NCI-H526 treated with DMSO at 0.1 percent for 48 hours (cell line): ENCODE measurements at places on chromosomes 3 and 15.

DNA sequence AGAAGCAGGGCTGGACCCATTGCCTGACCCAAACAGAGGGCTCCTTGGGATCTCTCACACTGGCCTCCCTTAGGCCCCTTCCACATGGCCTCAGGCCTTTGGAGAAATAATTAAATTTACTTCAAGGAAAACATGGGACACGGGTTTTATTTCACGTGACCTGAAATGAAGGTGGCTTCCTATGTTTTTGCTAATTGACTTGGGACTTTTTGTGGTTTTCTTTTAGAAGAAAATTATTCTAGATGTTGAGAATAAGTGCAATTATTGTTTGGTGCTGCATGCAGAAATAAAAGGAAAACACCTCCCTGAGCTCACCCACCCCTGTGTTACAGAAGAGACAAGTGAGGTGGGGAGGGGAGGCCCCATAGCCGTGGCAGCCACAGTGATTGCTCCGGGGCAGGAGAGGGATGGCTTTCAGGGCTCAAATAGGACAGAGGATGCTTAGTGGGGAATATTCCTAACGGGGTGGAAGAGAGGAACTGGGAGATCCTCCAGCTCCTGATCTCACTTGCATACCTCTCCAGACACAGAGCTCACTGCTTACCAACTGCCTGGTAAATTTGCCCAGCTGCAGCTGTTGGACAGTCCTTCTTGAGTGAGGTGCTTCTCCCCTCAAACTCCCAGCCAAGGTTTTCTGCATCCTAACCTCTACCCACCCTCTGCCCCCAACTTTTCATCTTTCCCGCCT lies 29.2 kb upstream of the RPL29 start:
- no peak for DNase-seq

DNA sequence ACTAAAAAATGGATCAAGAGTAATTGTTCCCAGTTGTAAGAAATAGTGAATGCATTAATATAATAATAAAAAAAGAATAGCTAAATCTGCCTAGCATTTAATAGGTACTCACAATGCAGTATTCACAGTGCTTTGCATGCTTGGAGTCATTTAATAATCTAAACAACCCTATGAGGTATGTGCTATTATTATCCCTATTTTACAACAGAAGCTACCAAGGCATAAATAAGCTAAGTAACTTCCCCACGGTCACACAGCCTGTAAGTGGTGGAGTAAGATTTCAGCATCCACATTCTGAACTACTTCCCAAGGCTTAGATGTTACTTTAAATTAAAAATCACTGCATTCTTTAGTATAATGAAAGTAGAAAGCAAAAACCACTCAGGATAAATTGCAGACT lies 102.9 kb downstream of the PLCH1 start:
- DNase-seq, result no peak

DNA sequence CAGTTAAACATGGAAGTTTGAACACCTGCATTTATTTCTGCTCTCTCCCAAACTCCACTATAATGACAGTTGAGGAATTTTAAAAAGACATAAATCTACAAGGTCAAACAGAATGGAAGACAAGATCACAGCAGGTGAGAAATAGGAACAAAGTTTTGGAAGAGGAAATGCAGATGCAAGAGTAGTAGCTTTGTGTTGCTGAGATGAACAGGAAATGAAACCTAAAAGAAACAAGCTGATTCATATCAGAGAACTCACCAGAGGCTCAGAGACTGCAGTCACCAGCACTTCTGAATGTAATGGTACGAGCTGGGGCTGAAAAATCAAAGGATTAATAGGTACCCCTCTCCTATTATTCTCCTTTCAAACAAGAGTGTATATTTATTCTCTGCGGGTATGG lies 459.9 kb downstream of the RAP2B start:
- no peak for DNase-seq

- no peak for DNase-seq
Observed at GRCh38 chr15:74807282-74807681, 5.4 kb upstream of the LMAN1L start.

- no peak for DNase-seq
Observed at GRCh38 chr3:33075995-33076394, 21.0 kb downstream of the GLB1 start.

- no peak for DNase-seq
Observed at GRCh38 chr15:63941698-63942465, 104.4 kb downstream of the DAPK2 start.

DNA sequence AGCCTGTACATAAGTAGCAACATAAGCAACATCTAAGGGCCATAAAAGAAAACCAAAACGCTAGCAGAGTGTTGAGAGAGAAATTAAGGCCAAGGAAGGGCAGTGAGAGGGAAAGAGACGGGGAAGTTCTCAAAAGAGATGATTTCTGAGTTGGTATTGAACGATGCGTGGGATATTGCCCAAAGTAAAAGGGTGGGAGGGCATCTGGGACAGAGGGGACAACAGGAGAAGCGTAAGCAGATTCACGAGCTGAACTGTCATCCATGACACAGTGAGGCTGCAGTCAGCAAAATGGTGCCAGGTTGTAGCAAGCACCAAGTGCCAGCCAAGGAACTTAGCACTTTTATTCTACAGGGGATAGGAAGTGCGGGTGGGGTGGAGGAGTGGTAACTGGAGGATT lies 11.8 kb downstream of the NCEH1 start:
- no peak for DNase-seq

DNA sequence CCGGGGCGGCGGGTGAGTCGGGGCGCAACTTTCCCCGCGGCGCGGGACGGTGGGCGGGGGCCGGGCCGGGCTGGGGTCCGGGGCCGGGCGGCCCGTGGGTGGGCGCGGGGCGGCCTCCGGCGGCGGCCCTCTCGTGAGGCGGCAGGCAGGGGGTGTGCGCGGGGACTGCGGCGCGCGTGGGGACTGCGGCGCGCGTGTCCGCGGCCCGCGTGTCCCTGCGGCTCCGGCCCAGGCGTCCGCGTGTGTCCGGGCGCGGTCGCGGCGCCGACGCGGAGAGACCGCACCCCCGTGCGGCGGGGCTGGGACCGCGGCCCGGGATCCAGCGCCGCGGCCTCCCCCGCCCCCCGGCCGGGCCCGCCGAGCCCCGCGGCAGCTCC lies 349 bp downstream of the PLXNA1 start:
- DNase-seq, result no peak

DNA sequence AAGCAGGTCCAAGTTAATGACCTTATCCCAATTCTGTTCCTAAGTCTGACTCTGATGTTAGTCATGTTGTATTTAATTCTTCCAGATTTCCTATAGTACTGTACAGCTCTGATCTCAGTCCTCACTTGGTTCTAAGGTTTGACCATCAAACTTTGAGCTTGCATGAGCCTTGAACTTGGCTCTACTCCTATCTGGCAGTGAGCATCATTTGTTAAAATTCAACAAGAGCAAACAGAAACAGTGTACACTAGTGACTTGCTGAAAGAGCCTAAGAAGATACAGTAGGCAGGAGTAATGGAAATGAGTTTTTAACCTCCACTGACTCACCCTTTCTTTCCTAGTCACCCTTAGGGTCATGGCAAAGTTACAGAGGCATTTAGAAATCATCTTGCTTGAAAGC lies 451.1 kb upstream of the TPRG1 start:
- no peak for DNase-seq

DNA sequence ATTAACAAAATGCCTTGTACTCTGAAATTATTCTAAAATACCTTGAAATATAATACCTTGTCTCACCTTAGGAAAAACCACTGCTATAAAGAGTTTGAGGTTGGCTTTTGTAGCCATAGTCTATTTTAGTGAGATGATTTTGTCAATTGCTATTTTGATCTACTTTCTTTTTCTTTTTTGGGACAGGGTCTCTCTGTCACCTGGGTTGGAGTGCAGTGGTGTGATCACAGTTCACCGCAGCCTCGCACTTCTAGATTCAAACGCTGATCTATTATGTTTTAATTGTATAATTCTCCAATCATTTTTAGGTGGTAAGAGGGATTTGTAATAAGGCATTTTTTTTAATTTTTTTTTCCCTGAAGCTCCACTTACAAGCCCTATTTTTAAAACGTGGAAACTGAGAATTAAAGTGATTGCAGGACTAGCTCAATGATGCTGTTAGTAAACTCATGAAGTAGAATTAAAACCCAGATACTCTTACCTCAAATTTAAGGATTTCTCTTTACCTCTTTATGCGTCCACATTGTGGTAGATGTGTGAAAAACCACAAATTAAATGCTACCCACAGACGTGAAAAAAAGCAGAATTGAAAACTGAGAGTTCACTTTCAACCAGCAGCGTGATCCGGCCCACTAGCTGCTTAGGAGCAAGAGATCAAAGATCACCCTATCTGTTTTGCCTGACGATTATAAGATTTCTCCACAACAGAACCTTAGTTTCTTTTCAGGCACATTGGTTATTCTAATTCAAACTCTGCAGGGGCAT lies 384.2 kb downstream of the CGGBP1 start:
- no peak for DNase-seq

GRCh38 chr3:24426896-24427295 lies 67.8 kb downstream of the THRB start:
- no peak for DNase-seq

DNA sequence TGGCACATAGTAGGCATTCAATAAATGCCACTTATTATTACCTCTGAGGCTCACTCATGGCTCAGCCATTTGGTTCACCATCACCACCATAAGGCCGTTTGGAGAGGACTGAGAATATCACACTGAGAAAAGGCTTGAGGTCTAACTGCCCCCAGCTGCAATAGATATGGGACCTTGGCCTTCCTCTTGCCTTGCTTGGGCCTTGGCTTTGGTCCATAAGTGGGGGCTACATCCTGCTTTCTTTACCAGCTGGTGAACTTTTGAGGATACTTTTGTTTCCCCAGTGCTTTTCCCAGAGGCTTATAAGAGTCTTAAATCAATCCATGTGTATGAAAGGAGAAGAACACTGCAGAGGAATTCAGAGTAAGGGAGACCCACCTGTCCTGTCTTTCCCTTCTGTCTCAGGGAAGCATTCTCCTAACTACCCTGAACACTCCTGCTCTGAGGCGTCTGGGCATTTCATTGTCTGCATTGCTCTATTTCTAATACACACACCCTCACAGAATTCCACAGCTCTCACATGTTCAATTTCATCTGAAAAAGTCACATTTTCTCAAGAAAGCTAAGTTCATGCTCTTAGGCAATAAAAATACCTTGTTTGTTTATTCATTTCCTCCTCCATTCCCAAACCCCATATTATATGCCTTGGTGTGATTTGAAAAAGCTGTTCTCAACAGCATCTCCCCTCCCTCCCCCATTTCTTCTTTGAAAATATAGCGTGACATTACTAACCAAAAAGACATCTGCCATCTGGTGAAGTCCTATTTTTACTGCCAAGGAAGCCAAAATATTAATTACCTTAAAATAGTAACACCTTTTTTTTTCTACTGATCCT lies 22.5 kb upstream of the KCNMB2 start:
- DNase-seq, result no peak

- no peak for DNase-seq
Observed at GRCh38 chr3:15757824-15758223, 40.0 kb downstream of the ANKRD28 start.

- DNase-seq, result no peak
Observed at GRCh38 chr3:171890398-171890797, 47.2 kb downstream of the TMEM212 start.

GRCh38 chr3:7190095-7190494 lies 329.2 kb downstream of the GRM7 start:
- no peak for DNase-seq

GRCh38 chr3:40996382-40996781 lies 202.9 kb upstream of the CTNNB1 start:
- DNase-seq, result no peak

DNA sequence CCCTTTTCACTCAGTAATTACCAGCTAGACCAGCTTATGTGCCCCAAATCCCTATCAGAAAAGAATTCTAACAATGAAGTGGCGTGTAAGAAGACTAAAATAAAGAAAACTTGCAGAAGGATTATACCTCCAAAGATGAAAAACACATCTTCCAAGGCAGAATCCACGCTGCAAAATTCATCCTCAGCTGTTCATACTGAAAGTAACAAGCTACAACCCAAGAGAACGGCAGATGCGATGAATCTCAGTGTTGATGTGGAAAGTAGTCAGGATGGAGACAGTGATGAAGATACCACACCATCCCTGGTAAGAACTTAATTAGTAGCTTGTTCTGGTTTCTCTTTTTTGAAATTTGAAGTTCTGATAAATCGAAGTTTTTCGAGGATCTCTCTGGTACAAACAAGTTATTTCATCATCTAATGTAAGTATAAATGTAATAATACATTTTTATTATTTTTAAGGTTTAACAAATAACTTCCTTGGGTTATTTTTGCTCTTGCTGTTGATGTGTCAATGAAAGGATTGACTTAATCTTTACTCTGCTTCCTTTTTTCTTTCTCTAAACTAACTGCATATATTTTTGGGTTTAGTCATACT lies 1.4 kb downstream of the WDR76 start:
- DNase-seq, result peak; percentile 14

GRCh38 chr3:43294975-43295374 lies 8.6 kb downstream of the SNRK start:
- no peak for DNase-seq

DNA sequence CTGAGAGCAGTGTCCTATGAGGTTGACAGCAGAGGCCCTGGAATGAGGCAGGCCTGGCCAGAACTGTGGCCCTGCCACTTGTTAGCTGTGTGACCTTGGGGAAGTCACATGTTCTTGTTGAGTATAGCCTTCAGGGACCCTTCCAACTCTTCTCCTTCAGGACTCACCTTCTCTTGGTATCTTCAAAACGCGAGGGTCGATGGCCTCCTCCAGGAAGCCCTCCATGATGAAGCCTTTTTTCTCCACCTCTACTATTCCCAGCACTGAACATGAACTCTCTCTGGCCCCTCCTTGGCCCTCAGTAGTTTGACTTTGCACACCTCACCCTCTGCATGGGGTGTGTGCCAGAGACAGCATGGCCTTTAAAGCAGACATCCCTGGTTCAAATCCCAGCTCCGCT lies 195.1 kb upstream of the LINGO1 start:
- no peak for DNase-seq

GRCh38 chr3:98406034-98406433 lies 15.6 kb downstream of the OR5K3 start:
- DNase-seq, result no peak

- DNase-seq, result peak; percentile 46
Observed at GRCh38 chr3:57029924-57030323, 30.5 kb upstream of the SPATA12 start.

- no peak for DNase-seq
Observed at GRCh38 chr3:128408693-128409623, 57.7 kb downstream of the DNAJB8 start.

- DNase-seq, result no peak
Observed at GRCh38 chr3:89238846-89239245, 131.4 kb downstream of the EPHA3 start.
